Kidney epithelial cell (primary cell): ENCODE measurements at places on chromosomes 12 and 14. TPM values are rescaled to one million over a fixed set of nuclear protein-coding genes. Genes with fewer than 3 reads are reported as not detected.

GRCh38 chr14:54658836-54659235 is 91.9 kb downstream of the SAMD4A start:
- DNase-seq = no peak

GRCh38 chr12:13455778-13456144 is 259.2 kb downstream of the EMP1 start:
- no peak for DNase-seq

- no peak for DNase-seq
Measured at GRCh38 chr12:132365226-132365625, 35.8 kb upstream of the GALNT9 start.

Gene PRORP
- total RNA-seq = 40.0 and 46.8 TPM in 2 replicates

Gene CCDC196
- total RNA-seq = not detected in 2 replicates
